T1000 (cell line): ENCODE measurements at places on chromosomes 16 and 17.

GRCh38 chr16:82845116-82845515, 218.3 kb downstream of the CDH13 start:
- no peak for DNase-seq

- DNase-seq, result no peak
These were observed 203.9 kb downstream of the ZNF423 start for GRCh38 chr16:49651996-49652395.

GRCh38 chr17:7393613-7394451, 493 bp downstream of the PLSCR3 start:
- DNase-seq, result no peak

GRCh38 chr16:68361485-68361884, 50.7 kb downstream of the PRMT7 start:
- DNase-seq, result no peak

DNA sequence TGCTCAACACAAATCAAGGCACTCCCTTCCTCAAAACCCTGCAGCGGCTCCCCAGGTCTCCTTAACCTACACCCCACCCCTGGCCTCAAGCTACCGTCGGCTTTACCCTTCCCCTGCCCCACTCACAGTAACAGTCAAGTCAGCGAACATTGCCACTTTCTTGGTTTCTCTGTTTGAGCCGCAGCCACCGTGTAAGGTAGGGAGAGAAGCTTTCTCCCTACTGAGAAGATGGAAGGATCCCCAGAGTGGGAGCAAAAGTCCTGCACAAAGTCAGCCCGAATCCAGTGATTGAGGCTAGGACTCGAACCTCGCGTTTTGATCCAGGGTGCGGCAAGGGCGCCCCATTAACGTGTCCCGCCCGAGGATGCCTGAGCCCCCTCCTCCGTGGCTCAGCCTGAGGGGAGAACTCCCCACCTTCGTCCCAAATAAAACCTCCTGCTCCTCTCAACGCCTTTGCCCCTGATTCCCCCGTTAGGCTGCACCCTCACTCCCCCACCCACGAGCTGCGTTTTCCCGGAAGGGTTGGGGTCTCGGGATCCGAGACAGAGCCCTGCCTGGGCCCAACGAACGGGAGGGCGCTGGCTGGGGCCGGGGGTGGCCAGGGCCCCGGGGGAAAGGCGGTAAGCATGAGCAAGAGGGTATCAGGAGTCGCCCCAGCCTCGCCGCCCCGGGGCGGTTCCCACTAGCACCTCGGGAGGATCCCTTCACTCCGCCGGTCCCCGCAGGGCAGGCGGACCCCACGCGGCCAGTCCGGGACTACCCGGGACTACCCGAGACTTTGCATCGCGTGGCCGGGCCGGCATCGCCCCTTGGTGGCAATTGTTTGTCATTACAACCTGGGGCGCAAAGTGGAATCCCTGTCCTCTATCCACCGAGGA, 9.9 kb upstream of the NAGS start:
- DNase-seq, result no peak

DNA sequence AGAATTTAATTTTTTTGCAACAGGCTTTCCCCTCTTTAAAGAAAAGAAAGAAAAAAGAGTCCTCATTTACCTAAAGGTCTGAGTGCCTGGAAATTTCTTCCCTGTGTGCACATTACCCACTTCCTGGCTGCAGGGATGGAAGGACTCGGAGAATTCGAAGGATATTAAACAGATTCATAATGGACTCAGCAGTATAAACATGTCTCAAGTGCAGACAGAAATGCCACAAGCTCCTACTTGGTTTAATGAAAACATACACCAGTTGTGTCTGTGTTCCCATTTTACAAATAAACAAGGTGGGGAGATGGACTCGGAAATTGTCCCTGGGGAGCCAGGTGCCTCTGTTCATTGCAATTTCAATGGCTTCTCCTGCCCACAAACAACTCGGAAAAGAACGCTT, 47.2 kb downstream of the MEOX1 start:
- no peak for DNase-seq

GRCh38 chr17:68344701-68345136, 53.4 kb downstream of the ARSG start:
- no peak for DNase-seq

DNA sequence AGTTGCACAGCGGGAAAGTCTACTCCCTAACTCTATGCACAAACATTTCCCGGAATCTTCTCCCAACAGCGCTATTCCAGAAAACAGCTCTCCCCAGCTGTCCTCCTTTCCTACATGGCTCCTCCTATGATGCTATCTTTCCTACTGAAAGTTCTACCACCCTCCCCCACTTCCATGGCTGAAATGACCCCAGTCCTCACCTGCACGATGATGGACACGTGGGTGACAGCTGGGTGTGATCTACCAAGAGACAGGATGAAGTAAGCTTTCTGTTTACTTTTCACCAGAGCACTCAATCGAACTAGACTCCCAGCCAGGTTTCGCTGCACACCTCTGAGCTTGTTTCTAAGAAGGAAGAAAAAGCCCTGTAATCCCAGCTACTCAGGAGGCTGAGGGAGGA, 10.7 kb downstream of the CTC1 start:
- DNase-seq, result no peak

- DNase-seq, result no peak
These were observed 149.8 kb upstream of the MAF start for GRCh38 chr16:79750311-79750710.

DNA sequence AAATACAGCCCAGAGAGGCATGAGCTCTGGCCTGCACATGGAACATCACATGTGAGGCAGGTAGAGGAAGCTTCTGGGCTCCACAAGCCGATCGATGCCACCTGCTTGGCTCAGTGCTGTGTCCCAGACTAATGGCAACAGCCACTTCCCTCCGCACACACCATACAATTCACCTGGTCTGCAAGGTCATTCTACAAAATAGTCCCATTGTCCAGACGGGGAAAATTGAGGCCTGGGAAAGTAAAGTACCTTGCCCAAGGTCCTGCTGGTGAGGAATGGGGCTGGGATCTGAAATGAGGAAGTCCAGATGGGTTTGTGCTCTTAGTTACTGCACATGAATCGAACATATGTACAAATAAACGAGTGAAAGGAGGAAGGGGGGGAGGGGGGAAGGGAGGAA, 88.0 kb downstream of the LITAF start:
- no peak for DNase-seq

GRCh38 chr16:85615014-85615851, 2.1 kb downstream of the GSE1 start:
- DNase-seq, result no peak

DNA sequence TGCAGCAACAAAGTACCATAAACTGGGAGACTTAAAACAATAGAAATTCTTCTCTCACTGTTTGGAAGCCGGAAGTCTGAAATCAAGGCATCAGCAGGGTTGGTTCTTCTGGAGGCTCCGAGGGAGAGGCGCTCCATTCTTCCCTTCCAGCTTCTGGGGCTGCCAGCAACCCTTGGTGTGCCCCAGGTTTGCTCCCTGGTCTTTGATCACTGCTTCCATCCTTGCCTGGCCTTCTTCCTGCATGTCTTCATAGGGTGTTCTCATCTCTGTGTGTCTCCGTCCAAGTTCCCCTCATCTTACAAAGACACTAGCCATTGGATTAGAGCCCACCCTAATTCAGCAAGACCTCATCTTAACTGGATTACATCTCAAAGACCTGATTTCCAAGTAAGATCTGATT, 35.3 kb upstream of the LRRC75A start:
- DNase-seq, result no peak

GRCh38 chr17:82907797-82908542, 68.1 kb upstream of the ZNF750 start:
- DNase-seq, result no peak

- DNase-seq, result no peak
These were observed 50.7 kb upstream of the RPL38 start for GRCh38 chr17:74152591-74153455.

- DNase-seq, result no peak
These were observed 195.4 kb downstream of the KATNIP start for GRCh38 chr16:27745348-27745747.

DNA sequence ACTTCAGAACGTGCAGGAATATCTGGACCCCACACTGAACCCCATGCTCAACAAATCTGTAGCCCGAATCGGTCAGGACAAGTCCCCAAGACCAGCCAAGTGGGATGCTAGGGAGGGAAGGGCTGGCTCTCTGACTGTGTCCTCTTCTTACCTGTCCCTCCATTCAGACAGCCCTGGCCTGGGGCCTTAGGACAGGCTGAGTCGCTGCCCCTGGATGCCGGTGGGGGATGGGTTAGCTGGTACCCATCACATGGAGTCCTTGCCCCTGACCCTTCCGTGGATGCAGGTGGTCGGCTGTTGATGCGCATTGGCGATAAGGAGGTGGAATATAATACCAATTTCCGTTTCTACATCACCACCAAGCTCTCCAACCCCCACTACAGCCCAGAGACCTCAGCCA, 16.0 kb upstream of the KDM6B start:
- no peak for DNase-seq
